Chondrocyte (in vitro differentiated cells): ENCODE measurements at places on chromosomes 2 and 18.

GRCh38 chr2:147501968-147502367 lies 342.9 kb upstream of the ACVR2A start:
- no peak overlapping the region for H3K4me3 ChIP-seq
- H3K27ac ChIP-seq: no peak overlapping the region
- no peaks in the 10 kb centered on the region for H3K27me3 ChIP-seq
- H3K4me1 ChIP-seq: no peaks in the 10 kb centered on the region
- no peaks in the 10 kb centered on the region for H3K36me3 ChIP-seq

DNA sequence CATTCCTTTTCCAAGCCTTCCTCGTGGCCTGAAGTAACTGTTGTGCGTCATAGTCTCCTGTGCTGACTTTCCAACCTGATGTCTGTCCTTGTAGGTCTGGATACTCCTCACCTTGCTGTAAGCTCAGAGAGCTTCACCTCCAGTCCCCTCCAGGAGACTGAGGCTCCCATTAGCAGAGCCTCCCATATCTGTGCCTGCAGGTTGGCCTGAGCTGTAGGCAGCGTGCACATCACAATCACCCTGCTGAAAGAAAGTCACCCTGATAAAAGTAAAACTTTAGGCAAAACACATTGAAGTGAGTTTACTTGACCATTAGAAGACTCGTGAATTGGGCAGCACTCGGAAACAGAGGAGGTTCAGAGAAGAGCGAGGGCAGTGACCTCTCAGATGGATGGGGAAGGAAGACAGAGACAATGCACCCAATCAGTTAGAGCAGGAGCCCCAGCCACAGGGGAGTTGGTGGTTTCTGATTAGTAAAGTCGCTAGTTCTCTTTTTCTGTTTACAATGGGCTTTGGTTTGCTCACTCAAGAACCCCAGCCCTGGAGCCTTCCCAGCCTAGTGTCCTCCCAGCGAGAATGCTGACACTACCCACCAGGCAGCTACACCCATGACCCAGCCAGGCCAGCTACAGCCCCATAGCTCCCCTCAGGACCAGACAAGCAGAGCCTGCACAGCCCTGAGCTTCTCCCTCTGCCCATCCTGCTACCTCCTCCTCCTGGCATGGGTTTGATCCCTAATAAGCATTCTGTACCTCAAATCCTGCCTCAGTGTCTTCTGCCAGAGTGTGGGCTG lies 12.1 kb upstream of the TPO start:
- DNase-seq: no peak
- H3K4me1 ChIP-seq: no peaks in the 10 kb centered on the region
- no peaks in the 10 kb centered on the region for H3K36me3 ChIP-seq
- no peak overlapping the region for H3K27ac ChIP-seq
- no peak overlapping the region for H3K4me3 ChIP-seq
- H3K27me3 ChIP-seq: peaks cover 5% of the 10 kb centered on the region

- DNase-seq: no peak
- H3K27ac ChIP-seq: peak overlapping the region; percentile 78
- H3K36me3 ChIP-seq: no peaks in the 10 kb centered on the region
- no peak overlapping the region for H3K4me3 ChIP-seq
Measured at GRCh38 chr2:19746611-19747309, 155.0 kb downstream of the TTC32 start.

DNA sequence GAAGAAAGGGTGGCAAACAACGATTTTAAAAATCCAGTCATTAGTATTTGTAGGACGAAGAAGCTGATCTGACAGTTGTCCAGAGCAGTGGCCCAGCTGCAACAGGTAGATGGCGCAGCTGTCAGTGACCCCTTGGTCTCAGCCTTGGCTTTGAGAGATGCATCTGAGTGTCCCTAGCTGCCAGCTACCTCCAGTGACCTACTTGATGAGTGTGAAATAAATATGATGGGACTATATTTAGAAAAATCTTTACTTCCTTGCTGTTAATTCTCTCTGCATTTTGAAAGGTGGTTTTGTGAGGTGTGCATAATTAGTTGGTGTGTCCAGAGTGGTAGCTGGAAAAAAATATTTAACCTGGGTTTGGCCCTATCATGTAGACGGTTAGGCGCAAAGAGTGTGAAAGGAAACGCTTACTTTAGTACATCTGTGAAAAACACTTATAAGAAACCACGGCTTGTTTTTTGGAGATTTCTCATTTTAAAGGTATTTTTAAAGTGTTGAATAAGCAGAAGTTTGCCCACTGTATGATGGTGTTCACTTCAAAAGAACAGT lies 963 bp downstream of the INPP1 start:
- H3K36me3 ChIP-seq: no peaks in the 10 kb centered on the region
- H3K27ac ChIP-seq: peak overlapping the region; percentile 64
- H3K4me3 ChIP-seq: peak overlapping the region; percentile 76
- no peak for DNase-seq

GRCh38 chr2:156437272-156437930 lies 1.2 kb downstream of the GPD2 start:
- H3K36me3 ChIP-seq: no peaks in the 10 kb centered on the region
- peak overlapping the region; percentile 95 for H3K27ac ChIP-seq
- no peak for DNase-seq
- peak overlapping the region; percentile 90 for H3K4me3 ChIP-seq

DNA sequence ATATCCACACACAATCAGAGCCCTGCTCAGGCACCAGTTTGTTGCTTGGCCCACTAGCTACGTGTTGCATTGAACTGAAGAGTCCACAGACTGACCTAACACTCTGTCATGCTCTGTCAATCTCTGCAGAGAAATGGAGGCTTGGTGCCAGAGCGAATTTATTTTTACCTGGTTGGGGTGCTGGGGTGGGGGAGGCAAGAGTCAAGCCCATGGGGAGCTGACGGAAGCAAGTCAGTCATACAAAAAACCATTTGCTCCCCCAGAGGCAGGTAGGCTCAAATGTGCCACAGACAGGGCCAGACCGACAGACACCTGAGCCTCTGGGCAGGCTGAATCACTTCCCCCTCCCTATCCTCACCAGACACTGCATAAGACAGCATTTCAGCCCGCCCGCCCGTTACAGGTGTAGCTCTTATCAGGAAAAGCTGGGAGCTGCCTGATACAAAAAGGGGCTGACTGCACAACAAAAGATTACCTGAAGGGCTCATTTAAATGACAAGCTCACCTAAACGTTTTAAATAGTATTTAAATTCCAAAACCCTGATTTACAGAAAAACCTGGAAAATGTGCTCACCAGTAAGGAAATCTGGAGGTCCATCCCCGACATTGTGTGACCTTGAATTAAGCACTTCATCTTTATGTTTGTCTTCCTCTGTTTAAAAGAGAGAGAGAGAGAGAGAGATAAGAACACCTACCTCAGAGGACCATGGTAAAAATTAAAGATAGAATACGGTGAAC lies 2.1 kb upstream of the PCBP1 start:
- H3K27me3 ChIP-seq: no peaks in the 10 kb centered on the region
- peaks cover 33% of the 10 kb centered on the region for H3K4me1 ChIP-seq
- H3K36me3 ChIP-seq: peaks cover 28% of the 10 kb centered on the region
- H3K4me3 ChIP-seq: peak overlapping the region; percentile 97
- peak; percentile 50 for DNase-seq

GRCh38 chr2:237568121-237568660 lies 1.8 kb downstream of the PRLH start:
- no peak overlapping the region for H3K27ac ChIP-seq
- H3K36me3 ChIP-seq: no peaks in the 10 kb centered on the region
- no peak overlapping the region for H3K4me3 ChIP-seq
- peaks cover 12% of the 10 kb centered on the region for H3K4me1 ChIP-seq
- peak; percentile 73 for DNase-seq
- H3K27me3 ChIP-seq: peaks cover 8% of the 10 kb centered on the region

DNA sequence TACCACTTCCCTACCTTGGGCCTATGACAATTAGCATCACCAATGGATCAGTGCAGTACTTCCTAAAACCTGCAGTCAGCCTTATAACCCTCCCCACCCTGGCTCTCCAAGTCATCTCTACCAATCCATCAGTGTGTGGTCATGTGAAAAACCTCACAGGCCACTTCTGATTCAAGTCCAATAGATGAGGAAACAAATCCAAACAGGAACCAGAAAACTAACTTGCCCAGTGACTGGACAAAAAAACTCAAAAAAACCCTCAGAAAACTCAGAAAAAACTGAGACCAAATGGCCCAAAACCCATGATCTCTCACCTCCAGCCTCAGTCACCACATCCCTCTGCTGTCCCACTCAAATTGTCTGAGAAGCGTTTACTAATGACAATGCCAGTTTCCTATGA lies 43.3 kb downstream of the TGFA start:
- H3K4me3 ChIP-seq: no peak overlapping the region
- no peaks in the 10 kb centered on the region for H3K36me3 ChIP-seq
- peaks cover 10% of the 10 kb centered on the region for H3K27me3 ChIP-seq
- H3K4me1 ChIP-seq: no peaks in the 10 kb centered on the region

- no peak for DNase-seq
- peak overlapping the region; percentile 87 for H3K27ac ChIP-seq
- peaks cover 45% of the 10 kb centered on the region for H3K4me1 ChIP-seq
- H3K36me3 ChIP-seq: no peaks in the 10 kb centered on the region
Measured at GRCh38 chr2:190649798-190650390, 1.0 kb downstream of the NAB1 start.

DNA sequence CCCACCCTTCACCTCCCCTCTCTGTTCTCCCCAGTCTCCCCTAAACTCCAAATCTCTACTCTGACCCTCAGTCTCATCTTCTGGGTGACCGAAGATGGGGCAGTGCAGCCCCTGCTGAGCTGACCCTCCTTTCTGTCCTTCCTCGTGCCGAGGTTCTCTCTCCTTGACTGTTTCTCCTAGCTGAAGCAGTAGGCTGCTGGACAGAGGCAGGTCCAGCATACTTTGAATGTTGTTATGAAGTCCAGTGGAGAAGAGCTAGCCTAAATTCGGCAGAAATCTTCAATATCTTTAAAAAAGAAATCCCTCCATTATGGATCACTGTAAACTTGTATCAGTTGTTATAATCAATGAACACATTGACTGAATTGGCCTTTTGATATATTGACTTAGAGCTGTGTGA lies 63.2 kb downstream of the RRM2 start:
- H3K4me1 ChIP-seq: no peaks in the 10 kb centered on the region
- H3K36me3 ChIP-seq: no peaks in the 10 kb centered on the region
- peaks cover 3% of the 10 kb centered on the region for H3K27me3 ChIP-seq
- no peak for DNase-seq

DNA sequence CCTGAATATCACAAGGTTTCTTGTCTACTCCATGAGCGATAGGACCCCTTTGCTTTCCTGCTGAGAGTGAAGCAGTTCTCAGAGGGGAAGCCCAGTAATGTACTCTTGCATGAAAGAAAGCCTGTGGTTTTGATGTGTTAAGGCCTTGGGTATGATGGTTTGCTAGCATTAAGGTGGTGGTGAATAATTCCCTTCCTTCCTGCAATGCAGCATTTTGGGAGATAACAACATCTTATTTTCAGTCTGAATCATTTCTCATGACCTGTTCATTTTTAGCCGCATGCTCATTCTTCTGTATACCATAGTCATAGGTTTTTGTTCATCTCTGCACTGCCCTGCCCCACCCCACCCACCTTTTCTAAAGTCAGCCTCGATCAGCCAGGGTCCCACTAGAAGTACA lies 66.2 kb downstream of the HNMT start:
- no peak for DNase-seq
- H3K4me3 ChIP-seq: no peak overlapping the region
- peaks cover 4% of the 10 kb centered on the region for H3K27me3 ChIP-seq
- no peak overlapping the region for H3K27ac ChIP-seq
- H3K36me3 ChIP-seq: no peaks in the 10 kb centered on the region

GRCh38 chr2:126658905-126659561 lies 3.1 kb downstream of the GYPC start:
- H3K27ac ChIP-seq: peak overlapping the region; percentile 78
- H3K36me3 ChIP-seq: peaks cover 4% of the 10 kb centered on the region
- peaks cover 49% of the 10 kb centered on the region for H3K4me1 ChIP-seq

DNA sequence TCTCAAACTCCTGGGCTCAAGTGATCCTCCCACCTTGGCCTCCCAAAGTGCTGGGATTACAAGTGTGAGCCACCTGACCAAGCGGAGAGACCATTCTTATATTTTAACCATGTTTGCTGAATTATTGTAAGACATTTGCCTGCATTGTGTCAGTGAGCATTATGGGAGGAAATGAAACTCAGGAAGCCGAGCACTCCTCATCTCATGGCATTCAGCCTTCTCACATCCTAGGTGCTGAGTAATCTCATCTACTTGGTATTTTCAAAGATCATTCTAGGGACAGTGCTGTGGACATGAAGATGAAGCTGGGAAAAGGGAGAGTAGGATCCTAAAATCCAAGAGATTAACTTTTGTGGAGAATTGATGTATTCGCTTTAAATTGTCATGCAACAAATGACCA lies 66.1 kb downstream of the NAPG start:
- DNase-seq: no peak
- H3K27me3 ChIP-seq: no peaks in the 10 kb centered on the region
- no peak overlapping the region for H3K27ac ChIP-seq
- H3K36me3 ChIP-seq: peaks cover 1% of the 10 kb centered on the region
- no peak overlapping the region for H3K4me3 ChIP-seq
- no peaks in the 10 kb centered on the region for H3K4me1 ChIP-seq

- no peaks in the 10 kb centered on the region for H3K36me3 ChIP-seq
- H3K4me1 ChIP-seq: peaks cover 4% of the 10 kb centered on the region
- no peak overlapping the region for H3K27ac ChIP-seq
- H3K4me3 ChIP-seq: no peak overlapping the region
- DNase-seq: no peak
Measured at GRCh38 chr2:181581534-181581933, 75.4 kb downstream of the CERKL start.

DNA sequence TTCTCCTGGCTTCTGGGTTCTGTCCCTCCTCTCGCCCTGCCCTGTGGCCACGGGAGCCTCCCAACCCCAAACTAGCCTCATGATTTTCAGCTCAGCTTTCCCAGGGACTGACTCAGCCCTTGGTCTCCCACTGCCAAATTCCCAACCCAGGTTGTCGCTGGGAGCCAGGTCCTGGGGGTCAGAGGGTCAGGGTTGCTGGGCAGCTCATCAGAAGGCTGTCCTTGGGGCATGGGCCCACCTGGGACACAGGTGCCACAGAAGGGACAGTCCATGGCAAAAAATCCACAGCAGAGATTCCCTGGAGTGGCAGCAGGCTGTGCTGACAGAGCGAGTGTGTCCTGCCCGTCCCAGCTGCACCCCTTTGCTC lies 180.4 kb downstream of the TWIST2 start:
- H3K27me3 ChIP-seq: peaks cover 10% of the 10 kb centered on the region
- H3K4me1 ChIP-seq: peaks cover 47% of the 10 kb centered on the region
- no peak for DNase-seq
- no peak overlapping the region for H3K27ac ChIP-seq
- no peaks in the 10 kb centered on the region for H3K36me3 ChIP-seq
- no peak overlapping the region for H3K4me3 ChIP-seq
